Muscle of back (tissue), 13 donors: ENCODE measurements at places on chromosomes 2 and 18. TPM values are rescaled to one million over a fixed set of nuclear protein-coding genes. Genes with fewer than 3 reads are reported as not detected.

DNA sequence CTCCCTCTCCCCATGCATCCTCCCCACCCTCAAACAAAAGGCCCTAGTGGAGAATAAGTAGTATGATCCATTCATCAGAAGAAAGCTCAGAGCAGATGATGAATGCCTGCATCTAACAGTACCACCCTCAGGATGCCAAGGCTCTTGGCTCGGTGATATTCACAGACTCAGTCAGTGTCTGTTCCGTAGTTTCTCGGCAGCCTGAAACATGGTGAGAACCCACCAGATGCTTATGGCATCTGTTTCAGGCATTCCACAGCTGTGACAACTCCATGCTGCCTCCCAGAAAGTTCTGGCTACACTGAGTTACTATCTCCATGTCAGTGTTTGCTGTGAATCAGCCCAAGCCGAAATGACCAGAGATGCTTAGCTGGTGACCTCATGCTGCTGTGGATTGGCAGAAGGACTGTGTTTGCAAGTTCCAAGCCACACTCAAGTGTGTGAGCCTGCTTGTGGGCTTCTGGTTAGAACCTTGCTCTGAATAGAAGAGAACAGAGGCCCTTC is 83.9 kb downstream of the WDSUB1 start:
- peak; percentile 62 for DNase-seq

FECH gene
- polyA plus RNA-seq: 34.7 TPM

DNA sequence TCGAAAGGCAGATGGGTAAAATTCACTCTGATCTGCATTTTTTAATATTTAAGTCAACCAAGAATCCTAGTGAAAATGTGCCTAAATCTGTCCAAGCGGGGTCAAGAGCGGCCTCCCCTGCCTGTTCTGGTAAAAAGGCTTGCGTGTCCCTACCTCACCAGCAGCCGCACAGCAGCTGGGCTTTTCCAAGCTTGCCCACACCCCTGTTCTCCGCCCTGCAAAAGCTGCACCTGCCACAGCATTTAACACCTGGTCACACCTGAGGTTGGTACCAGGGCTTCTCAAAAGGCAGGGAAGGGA is 25.8 kb upstream of the TMEM182 start:
- no peak for DNase-seq

GALNT13 gene
- polyA plus RNA-seq: 1.3 TPM

GRCh38 chr2:158716921-158717320 is 78.2 kb upstream of the DAPL1 start:
- no peak for DNase-seq

- no peak for DNase-seq
Observed at GRCh38 chr18:46794607-46795006, 37.8 kb upstream of the ST8SIA5 start.

DNA sequence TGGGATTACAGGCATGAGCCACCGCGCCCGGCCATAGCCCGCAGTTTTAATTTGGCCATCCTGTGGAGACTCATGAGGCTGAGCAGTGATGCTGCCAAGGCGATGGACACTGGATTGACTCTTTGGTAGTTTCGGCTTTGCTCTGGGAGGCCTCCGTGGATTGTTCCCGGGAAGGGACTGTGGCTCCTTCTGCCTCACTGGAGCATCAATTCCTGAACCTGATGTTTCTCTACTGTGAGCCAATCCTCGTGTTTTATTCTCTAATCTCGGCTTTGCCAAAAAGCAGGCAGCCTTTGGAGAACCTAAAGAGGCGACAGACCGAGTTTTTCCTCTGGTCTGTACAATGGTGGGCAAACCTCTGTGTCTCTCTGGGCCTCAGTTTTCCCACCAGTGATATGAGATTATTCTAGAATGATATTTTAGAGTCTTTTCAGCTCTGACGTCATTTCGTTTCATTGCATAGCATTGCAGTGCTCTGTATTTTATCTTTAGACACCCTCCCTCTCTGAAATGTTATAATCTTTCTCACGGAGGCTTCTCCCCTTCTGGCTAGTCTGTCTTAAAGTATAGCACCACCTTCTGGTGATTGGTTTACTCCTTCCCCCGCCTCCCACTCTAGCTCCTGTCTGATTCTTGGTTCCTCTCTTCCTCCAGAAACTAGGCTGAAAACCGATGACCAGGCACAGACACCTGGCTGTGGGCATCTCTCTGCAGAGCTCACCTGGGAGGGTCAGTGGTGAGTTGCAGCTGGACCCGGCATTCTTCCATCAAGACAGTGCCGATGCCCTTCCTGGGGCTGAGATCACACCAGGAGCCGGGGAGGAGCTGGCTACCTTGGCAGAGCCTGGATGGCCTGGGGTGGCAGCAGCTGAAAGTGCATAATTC is 341.3 kb downstream of the MYCN start:
- DNase-seq: peak; percentile 10

CCDC102B gene
- polyA plus RNA-seq: 16.0 TPM

DNA sequence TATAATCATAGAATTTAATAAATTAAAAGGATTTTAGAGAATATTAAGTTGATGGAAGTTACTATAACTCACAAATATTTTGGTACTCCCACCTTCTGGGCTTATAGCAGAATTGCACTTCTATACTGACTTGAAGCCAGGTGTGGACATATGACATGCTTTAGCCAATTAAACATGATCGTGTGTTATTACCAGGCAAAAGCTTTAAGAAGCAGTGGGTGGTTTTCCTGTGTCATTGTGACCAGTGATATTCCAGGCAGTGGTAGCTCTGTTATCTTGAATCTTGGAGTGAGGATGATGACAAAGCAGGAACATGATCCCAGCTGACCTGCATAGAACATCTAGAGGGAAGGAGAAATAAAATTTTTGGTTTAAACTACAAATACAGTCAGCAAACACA is 370.9 kb upstream of the ZEB2 start:
- no peak for DNase-seq

- no peak for DNase-seq
Observed at GRCh38 chr2:140392824-140393223, 1612.6 kb upstream of the NXPH2 start.

DNA sequence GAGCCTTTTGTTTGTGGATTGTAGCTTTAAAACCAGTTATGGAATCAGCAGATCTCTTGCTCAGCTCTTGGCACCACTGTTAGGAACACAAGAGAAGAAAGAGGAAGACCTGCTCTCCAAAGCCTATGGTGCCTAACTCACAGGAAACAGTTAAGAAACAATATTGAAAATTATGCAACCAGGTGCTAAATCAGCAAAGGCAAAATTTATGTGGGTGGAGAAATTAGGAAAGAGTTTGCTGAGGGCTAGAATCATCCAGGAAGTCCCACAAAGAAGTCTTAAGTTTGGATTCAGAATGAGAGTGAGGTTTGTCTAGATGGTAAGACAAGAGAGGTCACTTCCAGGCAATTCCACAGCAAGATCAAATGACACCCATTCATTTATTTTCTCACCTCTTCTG is 49.4 kb downstream of the AOX1 start:
- DNase-seq: no peak

DNA sequence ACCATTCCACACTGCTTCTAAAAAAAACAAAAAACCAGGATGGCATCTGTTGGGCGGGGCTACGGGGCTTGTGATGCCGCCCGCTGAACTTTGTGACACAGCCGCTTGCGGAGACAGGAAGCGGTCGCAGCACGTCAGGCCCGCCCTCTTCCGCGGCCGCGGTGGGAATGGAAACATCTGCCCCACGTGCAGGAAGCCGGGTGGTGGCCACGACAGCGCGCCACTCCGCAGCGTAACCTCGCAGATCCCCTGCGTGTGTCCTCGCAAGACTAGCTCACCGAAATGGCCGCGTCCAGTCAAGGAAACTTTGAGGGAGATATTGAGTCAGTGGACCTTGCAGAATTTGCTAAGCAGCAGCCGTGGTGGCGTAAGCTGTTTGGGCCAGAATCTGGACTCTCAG is 168.5 kb downstream of the SUCLG1 start:
- DNase-seq: no peak

DNA sequence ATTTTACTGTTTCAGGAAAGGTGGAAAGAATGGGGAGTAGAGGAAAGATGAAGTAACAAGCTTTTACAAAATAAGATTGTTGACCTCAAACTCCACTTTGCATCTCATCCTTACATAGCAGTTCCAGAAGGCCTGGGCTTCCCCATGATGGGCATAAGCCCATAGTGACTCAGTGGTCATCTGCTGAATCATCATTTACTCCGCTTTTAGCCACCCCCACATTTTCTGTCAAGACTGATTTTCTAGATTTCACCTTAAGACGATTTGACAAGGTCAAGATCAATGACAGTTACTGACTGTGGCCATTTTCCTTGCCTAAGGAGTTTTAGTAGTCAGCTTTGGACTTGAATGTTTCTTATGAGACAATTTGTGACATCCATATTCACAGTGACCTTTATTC is 49.4 kb downstream of the PLEKHM3 start:
- DNase-seq: no peak

- DNase-seq: peak; percentile 28
Observed at GRCh38 chr2:60652832-60653340, 99.4 kb upstream of the BCL11A start.

DNA sequence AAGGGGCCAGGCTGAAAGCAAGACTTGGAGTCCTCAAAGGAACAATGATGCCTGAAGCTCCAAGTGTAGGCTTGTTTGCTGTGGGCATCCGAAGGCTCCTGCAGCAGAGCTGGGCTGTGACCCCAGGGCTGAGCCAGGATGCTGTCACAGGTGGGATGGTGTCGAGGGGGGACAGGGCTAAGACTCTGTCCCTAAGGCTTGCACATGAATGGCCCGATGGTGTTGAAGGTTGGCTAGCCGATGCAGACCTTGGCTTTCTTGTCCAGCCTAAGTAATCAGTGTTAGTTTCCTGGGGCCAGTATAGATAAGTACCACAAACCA is 251.0 kb downstream of the NDUFA10 start:
- no peak for DNase-seq

- DNase-seq: no peak
Observed at GRCh38 chr18:69035756-69036155, 237.9 kb downstream of the CCDC102B start.

GRCh38 chr18:45282101-45282812 is 333.0 kb upstream of the SLC14A2 start:
- DNase-seq: no peak

SIX3 gene
- polyA plus RNA-seq: not detected

- no peak for DNase-seq
Observed at GRCh38 chr2:227295806-227296205, 29.2 kb upstream of the MFF start.

DSG1 gene
- polyA plus RNA-seq: not detected

DNA sequence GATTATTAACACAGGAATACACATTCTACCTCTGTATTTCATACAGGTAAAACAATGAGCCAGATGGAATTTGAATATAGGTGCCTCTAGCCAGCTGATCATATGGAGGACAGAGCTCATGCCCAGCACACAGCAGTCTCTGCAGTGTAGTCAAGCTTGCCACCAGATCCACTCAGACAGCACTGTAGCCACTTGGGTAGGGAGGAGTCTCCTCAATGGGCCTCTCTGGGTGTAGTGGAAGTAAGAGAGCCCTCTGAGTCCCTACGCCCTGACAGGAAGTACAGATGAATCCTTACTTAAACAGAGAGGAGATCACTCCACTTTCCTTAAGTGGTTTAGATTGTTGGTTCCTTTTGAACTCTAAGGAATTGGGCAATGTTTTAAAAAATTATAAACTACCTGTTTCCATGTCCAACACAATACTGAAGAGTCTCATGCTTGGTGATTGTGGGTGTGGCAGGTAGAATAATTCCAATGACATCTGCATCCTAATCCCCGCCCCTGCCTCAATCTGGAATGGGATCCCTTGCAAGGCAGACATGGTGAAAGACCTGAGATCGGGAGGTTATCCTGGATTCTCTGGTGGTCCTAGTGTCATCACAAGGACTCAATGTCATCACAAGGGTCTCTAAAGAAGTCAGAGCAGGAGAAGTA is 23.0 kb upstream of the TMEM200C start:
- no peak for DNase-seq

HOXD12 gene
- not detected for polyA plus RNA-seq

PTPN2 gene
- polyA plus RNA-seq: 31.2 TPM

- DNase-seq: no peak
Observed at GRCh38 chr2:187429989-187430388, 18.1 kb downstream of the CALCRL start.

DNA sequence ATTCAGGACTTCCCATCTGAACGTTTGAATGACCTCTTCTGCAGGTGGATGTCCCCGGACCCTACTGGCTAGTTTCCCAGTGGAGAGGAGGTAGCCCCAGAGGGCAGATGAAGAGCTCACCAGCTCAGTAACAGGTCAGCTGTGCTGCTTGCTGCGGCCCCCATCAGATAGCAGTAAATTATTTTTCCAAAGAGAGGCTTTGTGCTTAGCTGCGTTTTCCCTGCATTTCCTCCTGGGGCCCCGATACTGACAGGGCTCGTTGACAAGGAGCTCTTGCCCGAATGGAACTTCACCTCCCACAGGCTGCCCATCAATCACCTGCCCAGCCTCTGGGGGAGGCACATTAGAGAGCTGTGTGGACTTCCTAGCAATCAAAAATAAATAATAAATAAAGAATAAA is 185.8 kb downstream of the DOK6 start:
- DNase-seq: no peak

DNA sequence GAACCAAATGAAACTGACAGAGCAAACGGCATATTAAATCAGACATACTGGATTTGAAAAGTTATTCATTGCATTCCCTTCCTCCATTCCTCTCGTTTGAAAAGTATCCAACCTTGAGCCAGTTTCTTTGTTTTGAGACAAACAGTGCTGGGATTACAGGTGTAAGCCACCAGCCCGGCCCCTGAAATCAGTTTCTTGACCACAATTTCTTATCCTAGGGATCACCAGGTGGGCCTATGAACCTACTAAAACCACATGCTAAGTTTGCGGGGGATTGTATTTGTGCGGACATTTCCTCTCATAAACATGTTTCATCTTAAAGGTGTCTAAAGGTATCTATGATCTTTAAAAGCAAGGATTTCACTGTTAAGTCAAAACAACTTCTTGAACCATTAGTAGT is 11.6 kb downstream of the PTPN2 start:
- DNase-seq: no peak

DNA sequence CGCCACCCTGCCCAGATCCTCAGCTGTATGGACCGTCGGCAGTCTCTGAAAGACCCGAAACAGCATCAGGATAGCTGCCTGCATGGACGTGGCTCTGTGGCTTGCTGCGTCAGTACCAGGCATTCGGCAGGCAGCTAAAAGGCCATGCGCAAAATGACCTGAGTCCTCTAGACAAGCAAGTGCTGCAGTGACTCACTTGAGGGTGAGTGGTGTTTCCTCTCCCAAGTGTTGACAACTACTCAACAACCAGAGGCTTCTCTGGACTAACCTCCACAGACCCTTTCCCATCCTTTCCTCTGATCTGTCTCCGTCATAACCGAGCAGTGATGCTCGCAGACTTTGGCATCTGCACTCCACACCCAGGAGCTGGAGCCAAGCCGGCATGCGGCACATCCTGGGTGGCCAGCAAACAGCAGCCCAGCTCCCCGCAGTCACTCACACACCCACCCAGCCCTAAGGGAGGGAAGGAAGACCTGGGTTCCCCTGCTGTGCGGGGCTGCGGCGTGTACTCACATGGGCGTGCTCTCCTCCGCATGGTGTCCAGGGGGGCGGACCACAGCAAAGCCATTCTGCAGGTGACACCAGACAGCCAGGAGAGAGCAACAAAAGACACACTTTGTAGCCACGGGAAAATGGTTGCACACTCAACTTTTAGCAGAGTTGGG is 239.3 kb downstream of the TWIST2 start:
- no peak for DNase-seq

MPHOSPH10 gene
- polyA plus RNA-seq: 31.4 TPM

GLS gene
- 75.1 TPM for polyA plus RNA-seq

UGT1A6 gene
- 0.26 TPM for polyA plus RNA-seq
